NCI-H69 (cell line): ENCODE measurements at places on chromosomes 16 and 17.

DNA sequence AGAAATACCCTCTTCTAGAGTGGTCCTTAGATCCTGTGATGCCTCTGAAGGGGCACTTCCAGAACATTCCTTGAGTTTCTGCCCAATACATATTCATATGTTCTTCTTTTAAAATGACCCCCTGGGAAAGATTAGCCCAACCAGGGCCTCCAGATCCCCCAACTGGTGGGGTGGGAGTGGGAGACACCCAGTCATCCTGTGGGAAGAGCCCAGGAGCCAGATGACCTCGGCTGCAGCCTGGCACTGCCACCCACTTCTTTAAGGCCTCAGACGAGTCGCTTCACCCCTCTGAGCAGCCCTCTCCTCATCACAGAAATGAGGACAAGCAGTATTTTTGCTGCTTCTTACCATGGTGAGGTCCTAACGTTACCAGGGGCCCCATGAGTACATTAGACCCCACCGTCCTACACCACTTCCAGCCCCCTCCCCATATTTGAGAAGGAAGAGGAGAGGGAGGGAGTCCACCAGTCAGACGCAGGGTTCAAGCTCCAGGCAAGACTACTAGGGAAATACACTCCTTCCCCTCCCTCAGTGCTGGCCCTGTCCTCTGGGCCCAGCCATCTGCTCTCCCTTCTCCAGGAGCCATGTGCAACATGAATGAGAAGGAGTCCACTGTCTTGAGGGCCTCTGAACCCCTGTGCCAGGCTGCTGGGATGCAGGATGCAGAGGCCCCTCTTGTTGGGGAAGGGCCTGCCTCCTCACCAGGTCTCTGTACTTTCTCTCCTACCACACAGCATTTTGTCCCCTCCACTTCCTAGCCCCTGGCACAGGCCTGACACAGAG, 11.8 kb downstream of the MPO start:
- DNase-seq, result no peak

GRCh38 chr17:78442648-78443218, 64.3 kb downstream of the PGS1 start:
- no peak for DNase-seq

DNA sequence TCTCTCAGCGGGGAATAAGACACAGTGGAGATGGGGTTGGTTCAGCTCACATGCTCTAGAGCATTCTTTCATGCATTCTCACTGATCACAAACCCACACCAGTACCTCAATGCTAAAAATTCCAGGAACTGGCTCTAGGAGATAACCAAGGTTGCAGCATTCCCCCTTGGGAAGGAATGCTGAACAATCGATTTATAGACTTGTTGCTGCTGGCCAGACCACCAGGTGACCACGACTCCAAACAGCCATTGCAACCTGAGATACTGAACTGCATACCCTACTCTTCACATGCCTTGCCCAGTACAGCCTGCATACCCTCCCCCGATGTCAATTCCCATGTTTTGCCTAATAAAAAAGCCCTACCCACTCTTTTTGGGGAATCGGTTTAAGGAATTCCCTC, 75.1 kb upstream of the GPRC5B start:
- DNase-seq, result no peak

DNA sequence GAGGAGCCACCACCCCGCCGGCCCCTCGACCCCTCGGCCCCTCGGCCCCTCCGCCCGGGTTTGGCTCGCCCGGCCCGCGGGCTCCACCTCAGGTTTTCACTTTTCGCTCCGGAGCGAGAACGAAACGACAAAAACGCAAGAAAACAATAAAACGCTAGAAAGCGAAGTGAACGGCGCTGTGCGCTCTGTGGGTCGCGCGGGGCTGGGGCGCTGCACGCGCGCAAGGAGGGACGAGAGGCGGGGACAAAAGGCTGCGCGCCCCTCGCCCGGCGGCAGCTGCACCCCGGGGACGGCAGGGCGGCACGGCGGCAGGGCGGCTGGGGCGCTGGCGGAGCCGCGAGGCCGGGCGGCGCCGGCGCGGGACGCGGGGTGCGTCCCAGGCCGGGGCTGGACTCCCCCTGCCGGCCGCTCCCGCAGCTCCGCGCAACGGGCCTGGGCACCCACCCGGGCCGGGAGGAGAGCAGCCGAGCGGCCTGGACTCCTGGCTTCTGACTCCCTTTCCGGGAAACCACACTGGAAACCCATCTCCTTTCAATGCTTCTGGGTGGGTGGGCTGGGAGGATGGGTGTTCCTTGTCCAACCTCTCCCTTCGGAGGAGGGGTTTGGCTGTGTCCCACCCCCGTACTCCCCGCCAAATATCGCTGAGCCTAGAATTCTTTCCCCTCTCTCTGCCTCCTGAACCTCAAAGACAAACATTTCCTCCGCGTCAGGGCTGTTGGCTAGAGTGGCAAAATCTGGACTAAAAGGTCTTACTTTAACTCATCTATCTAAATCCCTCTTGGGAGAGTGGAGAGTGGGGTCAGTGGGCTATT, 9.9 kb downstream of the TBX2 start:
- DNase-seq, result peak; percentile 86

DNA sequence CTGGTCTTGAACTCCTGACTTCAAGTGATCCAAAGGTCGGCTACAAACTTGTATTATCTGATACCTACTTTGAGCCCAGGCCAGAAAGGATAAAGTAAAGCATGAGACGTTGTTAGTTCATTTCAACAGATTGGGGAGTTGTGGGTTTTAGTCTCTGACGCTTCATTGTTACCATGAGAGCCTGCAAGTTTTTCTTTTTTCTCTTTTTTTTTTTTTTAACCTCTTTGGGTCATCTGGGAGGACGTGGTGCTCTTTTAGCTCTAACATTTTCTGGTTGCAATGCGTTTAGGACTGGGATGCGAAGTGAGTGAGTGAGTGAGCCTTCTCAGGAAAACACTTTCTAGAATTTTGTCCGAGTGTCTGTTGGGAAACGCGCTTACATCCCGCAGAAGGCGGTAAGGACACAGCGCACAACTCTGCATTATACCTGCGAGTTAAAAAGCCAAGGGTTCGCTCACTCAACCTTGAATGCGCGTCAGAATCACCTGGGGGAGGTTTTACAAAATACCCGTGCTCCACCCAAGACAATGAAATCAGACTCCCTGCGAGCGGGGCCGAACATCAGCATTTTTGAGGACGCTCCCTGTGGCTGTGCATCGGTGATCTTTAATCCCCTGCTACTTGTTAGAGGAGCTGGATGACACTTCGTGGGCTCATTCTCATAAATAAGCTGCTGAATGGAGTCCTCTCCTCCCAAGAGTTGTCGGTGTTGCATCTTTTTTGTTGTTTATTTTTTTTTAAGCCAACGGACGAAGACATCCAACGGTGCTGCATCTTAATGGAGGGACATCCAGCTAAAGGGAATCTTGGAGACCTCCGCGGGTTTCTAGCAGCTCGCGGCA, 629 bp upstream of the RNF135 start:
- DNase-seq, result peak; percentile 29

DNA sequence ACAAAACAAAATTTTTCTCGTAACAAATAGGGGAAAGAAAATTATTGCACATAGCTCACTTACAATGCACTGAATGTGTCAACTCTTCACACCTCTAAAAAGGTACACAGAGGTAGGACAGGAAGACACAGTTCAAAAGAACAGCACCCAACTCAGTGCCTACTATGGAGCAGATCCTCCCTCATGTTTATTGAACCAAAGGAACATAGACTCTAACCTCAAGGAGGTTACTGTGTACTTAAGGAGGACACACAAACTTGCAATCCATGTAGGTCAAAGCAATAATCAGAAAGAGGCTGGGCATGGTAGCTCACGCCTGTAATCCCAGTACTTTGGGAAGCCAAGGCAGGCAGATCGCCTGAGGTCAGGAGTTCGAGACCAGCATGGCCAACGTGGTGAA, 50.3 kb downstream of the SLC39A11 start:
- DNase-seq, result no peak

- DNase-seq, result peak; percentile 52
Measured at GRCh38 chr16:13873835-13874438, 46.0 kb upstream of the ERCC4 start.

- DNase-seq, result no peak
Measured at GRCh38 chr17:48491527-48492273, 39.1 kb downstream of the HOXB1 start.

DNA sequence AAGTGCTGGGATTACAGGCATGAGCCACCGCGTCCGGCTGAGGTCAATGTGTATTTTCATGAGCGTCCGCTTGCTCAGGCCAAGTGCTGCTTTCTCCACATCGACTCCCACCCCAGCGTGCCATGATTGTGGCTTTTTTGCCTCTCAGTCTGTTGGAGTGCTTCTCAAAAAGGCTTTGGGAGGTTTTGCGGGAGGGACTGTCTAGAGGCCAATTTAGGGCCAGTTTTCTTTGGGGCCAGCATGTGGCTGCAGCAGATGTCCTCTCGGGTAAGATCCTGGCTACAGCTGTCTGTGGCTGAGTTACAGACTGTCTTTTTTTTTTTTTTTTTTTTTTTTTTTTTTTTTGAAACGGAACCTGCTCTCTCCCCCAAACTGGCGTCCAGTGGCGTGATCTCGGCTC, 6.5 kb downstream of the C16orf90 start:
- DNase-seq, result no peak

DNA sequence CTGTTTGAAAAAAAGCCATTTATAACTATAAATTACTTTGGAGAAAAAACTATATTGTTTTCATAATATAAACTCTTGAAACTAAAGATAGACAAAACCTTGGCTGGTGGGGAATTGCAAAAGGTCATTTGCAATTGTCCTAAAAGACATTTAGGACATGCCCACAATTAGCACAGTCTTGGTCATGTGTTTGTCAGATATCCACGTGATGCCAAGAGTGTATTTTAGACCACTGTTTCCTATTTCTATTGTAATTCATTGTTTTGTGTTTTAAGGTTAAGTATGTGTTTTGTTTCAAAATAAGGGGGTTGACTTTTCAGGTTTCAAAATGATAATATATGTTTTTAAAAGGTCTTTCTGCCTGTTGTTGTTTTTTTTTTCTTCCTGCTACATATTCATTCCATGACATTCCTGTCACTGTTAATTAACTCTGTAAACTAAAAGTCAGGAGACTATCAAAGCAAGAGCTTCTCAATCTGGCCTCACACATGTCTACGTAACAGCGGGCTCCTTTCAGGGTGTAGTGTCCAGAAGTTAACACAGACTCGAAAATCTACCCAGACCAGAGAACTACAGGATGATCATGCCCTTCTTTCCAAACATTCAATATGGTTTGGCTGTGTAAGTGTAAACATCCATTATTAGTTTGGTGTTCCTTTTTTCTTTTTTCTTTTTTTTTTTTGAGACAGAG, 58.7 kb downstream of the COG7 start:
- no peak for DNase-seq

DNA sequence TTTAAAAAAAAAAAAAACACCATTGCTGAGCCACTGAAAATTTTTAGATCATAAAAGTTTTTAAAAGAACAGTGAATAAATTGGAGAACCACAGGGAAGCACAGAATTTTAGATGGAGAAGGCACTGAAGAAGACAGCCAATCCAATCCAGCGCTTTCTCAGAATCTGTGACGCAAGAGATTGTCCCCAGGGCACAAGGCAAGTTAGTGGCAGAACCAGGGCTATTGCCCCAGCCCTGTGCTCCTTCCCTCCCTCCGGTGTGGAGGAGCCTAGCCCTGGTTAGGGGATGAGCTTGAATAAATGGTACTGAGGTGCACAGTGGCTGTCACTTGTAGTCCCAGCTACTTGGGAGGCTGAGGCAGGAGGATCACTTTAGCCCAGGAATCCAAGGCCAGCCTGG, 108.3 kb downstream of the ZNF423 start:
- DNase-seq, result peak; percentile 14

DNA sequence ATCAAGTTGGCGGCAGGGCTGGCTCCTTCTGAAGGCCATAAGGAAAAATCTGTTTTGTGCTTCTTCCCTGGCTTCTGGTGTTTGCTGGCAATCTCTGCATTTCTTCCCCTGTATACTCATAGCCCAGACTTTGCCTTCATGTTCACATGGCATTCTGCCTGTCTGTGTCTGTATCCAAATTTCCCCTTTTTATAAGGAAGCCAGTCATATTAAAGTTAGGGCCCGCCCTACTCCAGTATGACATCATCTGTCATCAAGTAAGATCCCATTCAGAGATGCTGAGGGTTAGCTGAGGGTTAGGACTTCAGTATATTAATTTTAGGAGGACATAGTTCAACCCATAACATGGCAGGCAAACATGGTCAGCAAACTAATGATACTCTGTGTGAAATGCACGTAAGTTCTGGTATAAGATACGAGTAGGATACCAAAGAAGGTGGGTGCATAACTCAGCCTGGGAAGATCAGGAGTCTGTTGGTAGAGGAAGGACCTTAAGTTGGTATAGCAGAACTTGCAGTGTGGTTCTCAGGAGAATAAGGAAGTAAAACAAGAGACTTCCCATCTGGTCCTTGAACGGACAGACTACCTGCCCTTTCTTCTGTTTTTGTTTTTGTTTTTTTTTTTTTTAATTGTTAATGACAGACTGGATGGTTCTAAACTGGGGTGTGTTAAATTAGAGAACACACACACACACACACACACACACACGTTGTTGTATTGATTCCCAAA, 13.9 kb downstream of the MAP2K6 start:
- no peak for DNase-seq

DNA sequence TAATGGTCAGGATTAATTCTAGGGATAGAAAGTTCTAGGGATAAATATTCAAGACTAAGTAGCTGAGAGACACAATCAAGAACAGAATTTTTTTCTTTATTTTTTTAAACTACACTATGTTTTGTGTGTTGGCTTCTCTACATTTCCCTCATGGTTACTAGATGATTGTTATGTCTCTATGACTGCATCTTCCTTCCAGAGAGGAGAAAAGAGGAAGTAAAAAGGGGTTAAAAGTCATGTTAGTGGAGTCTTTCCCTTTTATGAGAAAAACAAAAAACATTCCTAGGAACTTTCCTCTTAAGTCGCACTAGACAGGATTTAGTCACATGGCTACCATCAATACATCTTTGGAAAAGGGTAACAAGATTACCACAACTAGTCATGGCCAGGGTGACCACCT, 375.0 kb downstream of the KCNJ2 start:
- no peak for DNase-seq

DNA sequence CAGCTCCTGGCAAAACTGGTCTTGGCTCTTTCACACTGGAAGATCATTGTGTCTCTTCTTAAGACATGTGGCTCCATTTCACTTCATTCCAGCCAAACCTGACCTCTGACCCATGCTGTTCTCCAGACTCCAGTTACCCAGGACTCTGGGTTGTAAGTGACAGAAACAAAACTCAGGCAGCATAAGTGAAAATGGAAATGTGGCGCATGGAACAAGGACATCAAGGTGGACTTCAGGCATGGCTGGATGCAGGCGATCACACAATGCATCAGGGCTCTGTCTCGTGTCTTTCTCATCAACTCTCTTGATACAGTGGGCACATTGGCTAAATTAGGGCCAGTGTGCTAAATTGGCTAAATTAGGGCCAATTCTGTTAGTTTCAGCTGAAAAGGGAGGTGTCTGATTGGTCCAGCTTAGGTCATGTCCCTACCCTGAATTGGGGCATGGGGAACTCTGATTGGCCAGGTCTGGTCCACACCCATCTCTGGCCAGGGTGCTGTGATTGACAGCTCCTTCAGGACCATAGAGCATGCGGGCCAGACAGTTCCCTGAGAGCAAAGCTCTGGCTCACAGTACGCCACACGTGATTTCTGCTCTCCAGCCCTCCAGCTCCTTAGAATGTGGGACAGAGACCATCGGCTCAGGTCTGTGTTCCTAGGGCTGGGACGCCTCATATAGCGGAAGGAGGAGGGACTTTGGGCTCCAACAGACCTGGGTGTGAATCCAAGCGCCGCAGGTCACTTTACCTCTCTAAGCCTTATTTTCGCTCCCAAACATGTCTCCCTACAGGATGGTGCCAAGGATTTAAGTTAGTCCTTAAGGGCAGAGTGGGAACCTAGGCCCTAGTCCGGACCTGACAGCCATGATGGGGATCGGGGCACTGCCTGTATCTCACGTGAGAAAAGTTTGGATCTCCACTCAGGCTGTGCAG, 17.5 kb downstream of the SOCS1 start:
- no peak for DNase-seq

GRCh38 chr17:2959371-2960130, 103.9 kb downstream of the OR1D5 start:
- DNase-seq, result no peak
